ENCODE measurements at places on chromosomes 7 and 10.

GRCh38 chr7:146764458-146764857 lies 647.9 kb downstream of the CNTNAP2 start:
- DNase-seq = no peak

DNA sequence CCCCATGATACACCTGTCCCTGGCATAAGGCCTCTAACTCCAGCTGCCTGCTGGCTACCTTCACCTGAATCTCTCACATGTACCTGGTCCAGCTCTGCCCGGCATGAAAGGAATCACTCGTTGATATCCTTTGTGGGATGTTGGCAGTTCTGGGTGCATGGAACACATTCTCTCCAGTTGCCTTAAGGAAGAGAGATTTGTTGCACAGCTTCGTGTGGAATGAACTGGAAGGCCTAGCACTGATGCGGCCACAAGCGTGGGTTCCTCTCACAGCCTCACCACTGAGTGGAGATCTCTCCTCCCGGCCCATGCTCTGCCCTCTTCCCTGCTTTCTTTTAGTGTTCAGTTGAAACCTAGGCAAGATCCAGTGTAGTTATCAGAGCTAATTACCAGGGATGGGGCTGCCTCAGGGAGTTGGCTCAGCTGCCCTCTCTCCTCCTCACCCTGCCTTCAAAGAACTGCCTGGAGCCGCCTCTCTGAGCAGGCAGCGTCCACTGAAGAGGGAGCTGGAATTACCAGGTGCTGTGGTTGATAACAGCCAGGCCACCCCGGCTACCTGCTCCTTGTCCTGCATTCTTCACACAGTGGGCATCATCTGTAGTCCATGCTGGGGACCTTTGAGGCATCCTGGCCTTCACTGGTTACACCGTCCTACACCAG lies 194.3 kb downstream of the CCDC3 start:
- no peak for DNase-seq

- no peak for DNase-seq
Observed at GRCh38 chr10:1377740-1378397, 321.7 kb downstream of the WDR37 start.

GRCh38 chr7:101635484-101635883 lies 6.4 kb upstream of the MYL10 start:
- no peak for DNase-seq

- DNase-seq = peak; percentile 53
Observed at GRCh38 chr10:14736600-14737081, 38.1 kb downstream of the FAM107B start.

DNA sequence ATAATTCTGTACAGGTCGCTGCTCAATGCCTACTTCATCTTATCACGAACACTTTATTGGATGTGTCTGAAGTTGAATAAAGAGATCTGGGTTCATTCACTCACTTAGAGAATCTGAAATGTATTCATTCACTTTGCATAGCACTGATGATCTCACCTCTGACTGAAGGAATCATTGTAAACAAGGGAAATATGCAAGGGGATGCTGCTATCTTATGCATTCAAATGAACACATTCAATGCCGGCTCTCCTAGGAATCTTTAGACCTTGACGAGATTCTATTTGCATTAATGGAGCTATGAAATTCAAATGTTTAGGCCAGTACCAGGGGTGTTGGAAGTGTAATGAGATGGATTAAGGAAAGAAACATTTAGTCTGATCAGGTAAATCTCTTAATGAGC lies 200.6 kb upstream of the COBL start:
- DNase-seq = no peak

DNA sequence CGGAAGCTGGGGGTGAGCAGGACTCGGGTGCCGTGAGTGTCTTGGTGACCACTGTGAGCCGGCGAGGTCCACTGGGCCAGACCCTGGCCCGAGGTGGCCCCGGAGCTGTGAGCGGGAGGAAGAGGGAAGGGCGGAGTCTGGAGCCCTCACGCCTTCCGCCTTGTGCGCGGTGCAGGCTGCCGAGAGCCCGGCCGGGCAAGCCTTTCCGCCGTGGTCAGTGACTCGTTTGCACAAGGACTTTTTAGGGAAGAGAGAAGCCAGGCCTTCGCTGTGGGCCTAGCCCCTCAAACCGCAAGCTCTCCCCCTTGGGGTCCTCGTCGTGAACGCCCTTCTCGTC lies 40.9 kb upstream of the ZNF32 start:
- DNase-seq = no peak

DNA sequence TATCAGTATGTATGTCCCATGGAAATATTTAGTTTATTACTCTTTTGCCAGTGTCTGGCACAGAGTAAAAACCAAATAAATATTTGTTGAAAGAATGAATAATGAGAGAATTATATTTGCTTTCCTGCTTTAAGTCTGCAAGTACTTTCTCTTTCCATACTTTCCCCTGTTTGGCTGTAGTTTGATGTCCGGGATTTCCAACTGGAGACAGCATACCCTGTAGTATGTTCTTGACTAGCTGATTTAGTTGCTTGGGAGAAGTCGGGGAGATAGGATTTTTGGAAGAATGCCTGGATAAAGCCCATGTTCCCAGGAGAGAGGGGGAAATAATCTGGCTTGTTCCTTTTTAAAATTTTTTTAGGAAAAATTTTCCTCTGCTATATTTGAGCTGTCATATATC lies 516.1 kb downstream of the CCSER2 start:
- DNase-seq = peak; percentile 20

DNA sequence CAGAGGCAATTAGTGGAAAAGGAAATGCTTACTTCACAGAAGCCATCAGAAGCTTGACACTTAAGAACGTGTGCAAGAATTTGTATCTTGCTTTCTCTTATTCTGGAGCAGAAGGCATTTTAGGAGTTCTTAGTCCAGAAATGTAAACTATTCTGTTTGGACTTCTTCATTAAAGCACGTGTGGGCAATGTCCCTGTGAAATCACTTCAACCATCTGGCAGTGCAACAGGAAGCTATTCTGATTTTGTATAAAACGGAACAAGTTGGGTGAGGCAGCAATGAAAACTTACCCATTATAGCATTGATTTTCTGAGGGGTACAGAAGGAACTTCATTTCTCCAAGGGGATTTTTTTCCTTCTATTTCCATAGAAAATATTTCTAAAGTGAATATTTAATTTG lies 21.3 kb upstream of the ARHGAP21 start:
- DNase-seq = no peak

DNA sequence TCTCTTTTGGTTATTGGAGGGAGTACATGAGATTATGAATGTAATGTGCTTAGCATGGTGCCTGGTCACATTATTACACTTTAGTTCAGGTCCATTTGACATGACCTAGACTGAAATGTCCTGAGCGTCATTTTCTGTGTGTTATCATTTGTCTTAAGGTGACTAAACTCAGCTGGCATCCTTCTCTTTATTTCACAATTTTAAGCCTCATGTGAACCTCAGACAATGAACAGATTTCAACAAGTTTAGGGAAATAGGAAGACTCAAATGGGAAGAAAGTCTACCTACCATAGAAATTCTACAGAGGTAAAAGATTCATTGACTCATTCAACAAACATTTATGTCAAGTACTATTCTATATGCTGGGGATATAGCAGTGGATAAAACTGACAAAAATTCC lies 70.2 kb upstream of the EXOC6 start:
- DNase-seq = no peak

GRCh38 chr10:6140141-6140841 lies 51.5 kb downstream of the RBM17 start:
- no peak for DNase-seq

- DNase-seq = no peak
Observed at GRCh38 chr7:66886152-66886551, 34.9 kb upstream of the TMEM248 start.

- DNase-seq = no peak
Observed at GRCh38 chr7:35758421-35758820, 42.4 kb upstream of the SEPTIN7 start.

- no peak for DNase-seq
Observed at GRCh38 chr10:4456279-4456678, 369.7 kb upstream of the AKR1E2 start.

GRCh38 chr10:79133416-79133815 lies 64.7 kb downstream of the ZMIZ1 start:
- DNase-seq = no peak

- DNase-seq = no peak
Observed at GRCh38 chr10:15943426-15943825, 83.1 kb upstream of the MINDY3 start.

DNA sequence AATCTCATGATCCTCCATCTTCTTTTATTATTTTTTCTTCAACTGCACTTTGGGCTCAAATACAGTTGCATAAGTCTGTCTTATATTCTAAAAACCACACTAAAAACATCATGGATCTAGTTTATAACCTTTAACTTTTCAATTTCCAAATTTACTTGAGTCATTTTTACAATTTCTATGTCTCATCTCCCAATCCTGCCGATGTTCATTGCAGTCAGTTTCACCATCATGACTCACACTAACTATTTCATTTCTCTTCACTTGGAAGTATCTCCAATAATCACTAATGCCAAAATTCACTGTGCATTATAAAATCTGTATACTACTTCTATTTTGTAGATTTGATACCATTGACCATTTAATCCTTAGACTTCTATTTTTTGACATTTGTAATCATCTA lies 806.9 kb upstream of the SORCS1 start:
- no peak for DNase-seq

GRCh38 chr10:71434760-71435394 lies 38.2 kb downstream of the CDH23 start:
- DNase-seq = no peak

- DNase-seq = no peak
Observed at GRCh38 chr7:39910108-39910869, 39.8 kb upstream of the CDK13 start.

DNA sequence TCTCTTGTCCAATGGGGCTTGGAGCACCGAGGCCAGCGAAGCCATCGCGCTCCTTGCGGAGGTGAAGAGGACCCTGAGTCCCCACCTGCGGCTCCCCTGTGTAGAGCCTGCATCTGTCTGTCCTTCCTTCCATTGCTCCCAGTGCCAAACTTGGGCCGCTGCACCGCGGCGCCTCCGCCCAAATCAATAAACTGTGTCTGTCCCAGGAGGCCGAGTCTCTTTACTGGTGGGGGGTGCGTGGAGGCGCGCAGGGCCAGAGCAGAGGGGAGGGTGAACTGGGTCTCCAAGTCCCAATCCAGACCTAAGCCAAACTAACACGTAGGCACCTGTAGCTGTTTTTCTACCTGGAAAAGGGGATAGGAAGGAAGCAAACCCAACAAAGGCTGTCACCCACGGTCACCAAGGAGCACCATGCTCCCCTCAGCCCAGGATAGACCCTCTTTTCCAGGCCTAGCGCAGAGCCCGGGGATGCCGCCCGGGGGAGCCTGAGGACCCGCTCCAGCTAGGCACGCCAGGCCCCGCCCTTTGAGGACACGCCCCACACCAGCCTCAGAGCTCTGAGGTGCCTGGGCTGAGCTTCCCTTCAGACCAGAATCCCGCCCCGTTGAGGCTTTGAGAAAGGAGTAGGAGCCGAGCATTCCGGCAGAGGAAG lies 1.2 kb upstream of the CHAT start:
- no peak for DNase-seq

- peak; percentile 40 for DNase-seq
Observed at GRCh38 chr10:26269754-26270153, 53.2 kb downstream of the GAD2 start.

DNA sequence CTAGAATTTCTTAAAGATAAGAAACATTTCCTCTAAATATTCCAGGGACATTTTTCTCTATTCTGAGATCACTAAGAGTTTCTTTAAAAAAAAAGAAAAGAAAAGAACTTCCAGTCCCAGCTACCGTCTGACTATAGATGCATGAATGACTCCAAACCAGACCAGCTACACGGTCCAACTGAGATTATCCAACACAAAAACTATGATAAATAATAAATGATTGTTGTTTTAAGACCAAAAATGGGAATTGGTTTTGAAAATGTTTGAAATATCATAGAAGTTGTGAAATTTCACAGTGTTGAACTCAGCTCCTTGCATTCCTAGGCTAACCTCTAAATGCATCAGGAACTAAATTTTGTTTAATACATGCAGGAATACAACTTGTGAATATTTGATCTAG lies 1619.6 kb upstream of the LRRTM3 start:
- DNase-seq = no peak

- no peak for DNase-seq
Observed at GRCh38 chr7:114901771-114902170, 20.1 kb upstream of the MDFIC start.

DNA sequence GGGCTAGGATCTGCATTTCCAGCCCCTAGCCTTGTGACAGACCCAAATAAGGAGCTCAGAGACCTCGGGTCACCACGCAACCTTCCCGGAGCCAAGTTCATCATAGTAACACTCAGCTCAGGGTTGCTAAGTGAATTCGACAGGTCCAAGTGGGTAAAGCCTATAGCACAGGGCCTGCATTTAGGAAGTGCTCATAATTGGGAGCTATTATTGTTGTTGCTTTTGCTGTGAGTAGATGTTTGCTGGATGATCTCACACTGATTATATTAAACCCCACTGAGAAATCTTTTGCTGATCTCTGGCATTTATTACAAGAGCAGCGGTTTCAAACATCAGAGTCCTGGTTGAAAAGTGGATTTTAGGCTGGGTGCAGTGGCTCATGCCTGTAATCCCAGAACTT lies 20.3 kb upstream of the SAR1A start:
- no peak for DNase-seq

DNA sequence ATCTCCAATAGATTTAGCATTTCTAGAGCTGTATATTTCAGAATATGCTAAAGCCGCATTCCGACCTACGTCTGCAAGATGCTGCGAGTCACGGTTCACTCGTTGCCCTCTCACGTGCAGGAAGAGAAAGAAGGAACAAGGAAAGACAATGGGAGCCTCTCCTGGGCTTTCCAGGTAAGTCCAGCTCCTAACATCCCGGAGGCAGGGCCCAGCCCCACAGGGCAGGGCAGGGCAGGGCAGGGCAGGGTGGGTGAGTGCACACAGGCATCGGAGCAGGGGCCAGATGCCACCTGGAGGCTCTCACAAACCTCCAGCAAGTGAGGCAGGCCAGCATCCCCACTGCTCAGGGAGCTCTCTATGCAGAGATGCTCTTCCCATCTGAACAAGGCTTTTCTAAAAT lies 50.8 kb downstream of the VOPP1 start:
- no peak for DNase-seq

DNA sequence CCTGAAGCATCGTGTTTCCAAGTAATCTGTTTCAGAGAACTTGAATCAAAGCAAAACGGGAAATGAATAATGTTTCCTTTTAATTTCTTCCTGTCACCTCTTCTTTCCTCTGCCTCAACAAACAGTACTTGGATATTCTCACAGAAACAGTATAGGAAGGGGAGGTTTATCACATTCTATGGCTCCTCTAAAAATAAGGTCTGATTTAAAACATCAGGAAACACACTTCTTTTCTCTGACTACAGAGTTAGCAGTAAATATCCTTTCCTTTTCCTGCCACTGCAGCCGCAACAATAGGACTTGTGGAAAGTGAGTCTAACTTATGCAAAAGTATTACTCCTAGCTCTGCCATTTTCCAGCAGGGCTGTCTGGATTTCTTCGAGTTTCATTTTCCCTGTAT lies 62.3 kb downstream of the CH25H start:
- DNase-seq = peak; percentile 4
